ENCODE measurements at places on chromosomes 6 and 20.

GRCh38 chr6:32369660-32370059 lies 2.0 kb downstream of the TSBP1 start:
- no peak for DNase-seq

DNA sequence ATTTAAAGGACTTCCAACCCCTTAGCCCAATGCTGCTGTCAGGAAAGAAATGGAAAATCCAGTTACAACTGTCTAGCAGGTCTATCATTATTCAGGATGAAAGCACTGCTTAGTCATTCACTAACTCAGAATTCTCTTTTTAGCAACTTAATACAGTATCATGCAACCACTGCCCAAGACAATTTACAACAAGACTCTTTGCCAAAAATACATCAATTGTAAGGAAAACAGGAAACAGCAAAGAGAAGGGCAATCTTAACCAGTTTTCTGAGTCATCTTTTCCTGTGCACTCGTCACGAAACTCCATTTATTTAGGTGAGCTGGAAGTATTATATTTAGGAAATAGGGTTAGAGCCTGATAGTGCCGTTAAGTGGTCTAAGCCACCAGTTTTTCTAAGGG lies 1197.7 kb upstream of the CITED2 start:
- no peak for DNase-seq

- DNase-seq = no peak
These were observed 3.7 kb upstream of the MED23 start for GRCh38 chr6:131631625-131632289.

GRCh38 chr20:57270204-57270984 lies 4.0 kb upstream of the BMP7 start:
- peak; percentile 54 for DNase-seq

- no peak for DNase-seq
These were observed 21.3 kb upstream of the PDE10A start for GRCh38 chr6:165684333-165684732.

DNA sequence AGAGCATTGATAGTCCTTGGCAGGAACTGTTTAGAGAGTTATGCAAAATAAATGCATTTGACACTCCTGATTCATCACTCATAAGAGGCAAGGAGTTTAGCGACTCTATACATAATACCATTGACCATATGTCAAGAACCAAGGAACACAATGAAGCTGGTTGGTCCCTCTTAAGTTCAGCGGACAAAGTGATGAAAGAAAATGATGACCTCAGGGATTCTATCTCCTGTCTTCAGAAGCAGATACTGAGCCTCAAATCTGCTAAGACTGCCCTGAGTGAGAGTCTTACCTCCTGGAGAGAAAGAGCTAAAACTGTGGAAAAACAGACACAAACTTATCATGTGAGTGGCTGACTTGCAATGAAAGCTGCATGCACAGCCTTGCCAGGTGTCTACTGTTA lies 9.5 kb upstream of the NKAIN2 start:
- DNase-seq = no peak

- peak; percentile 25 for DNase-seq
These were observed 744 bp downstream of the STAU1 start for GRCh38 chr20:49187330-49187850.

DNA sequence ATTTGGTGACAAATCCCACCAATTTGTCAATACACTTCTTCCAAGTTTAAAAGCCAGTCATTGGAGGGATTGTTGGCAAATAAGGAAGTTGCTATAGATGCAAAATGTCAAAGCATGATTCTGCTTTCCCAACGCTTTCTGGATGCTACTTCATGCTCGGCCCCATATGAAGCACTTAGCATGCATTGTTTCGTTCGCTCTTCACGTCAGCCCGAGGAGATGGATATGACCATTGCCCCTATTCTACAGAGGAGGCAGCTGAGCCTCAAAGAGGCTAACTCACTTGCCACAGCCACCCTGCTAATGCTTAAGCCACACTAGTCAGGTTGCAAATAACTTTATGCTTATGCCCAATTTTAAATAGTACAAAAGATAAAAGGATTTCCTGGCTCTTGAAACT lies 2.8 kb upstream of the NXT1 start:
- no peak for DNase-seq

DNA sequence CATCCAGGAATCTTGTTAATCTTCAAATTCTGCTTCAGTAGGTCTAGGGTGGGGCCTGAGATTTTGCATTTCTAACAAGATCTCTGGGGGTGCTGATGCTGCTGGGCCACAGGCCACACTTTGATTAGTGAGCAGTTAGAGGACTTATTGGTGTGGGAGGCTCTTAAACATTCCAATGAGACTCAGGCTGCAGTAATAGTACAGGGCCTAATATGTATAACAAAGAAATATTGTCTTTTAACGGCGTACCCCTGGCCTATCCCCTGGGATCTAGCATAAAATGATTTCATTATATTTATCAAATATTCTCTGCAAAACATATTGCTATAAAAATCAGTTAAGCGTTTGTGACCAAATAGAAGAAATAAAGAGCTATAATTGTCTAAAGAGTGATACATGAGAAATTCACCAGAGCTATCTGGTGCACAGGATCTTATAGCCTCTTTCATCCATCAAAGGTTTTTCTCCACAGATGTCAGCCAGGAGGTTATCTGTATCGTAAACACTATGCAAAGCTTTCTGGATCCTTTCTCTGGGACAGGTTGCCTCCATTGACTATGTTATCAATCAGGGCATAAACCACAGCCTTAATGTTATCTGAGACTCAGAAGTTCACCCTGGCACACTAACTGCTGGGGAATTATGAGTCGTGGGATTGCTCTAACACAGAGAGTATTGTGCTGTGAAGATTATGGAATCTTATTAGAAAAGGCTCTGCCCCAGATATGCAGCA lies 488.5 kb upstream of the MAP3K7 start:
- peak; percentile 83 for DNase-seq

DNA sequence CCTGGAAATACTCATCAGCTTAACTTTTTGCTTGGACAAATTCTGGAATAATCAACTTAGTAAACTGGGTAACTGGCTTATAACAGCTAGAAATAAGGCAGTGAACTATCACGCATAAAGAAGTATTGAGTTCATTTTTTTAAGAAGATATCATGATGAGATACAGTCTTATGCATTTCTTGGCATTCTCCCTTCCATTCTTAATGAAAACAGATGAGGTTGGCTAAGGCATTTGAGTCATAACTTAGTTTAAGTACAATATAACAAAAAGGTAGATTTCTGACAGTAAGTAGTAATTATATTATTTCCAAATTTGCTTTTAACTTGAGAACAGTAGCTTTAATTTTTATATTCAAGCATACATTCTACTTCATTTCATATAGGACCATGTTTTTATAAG lies 56.1 kb downstream of the SAMD5 start:
- DNase-seq = no peak

GRCh38 chr6:63418741-63419140 lies 99.0 kb upstream of the LGSN start:
- DNase-seq = no peak

DNA sequence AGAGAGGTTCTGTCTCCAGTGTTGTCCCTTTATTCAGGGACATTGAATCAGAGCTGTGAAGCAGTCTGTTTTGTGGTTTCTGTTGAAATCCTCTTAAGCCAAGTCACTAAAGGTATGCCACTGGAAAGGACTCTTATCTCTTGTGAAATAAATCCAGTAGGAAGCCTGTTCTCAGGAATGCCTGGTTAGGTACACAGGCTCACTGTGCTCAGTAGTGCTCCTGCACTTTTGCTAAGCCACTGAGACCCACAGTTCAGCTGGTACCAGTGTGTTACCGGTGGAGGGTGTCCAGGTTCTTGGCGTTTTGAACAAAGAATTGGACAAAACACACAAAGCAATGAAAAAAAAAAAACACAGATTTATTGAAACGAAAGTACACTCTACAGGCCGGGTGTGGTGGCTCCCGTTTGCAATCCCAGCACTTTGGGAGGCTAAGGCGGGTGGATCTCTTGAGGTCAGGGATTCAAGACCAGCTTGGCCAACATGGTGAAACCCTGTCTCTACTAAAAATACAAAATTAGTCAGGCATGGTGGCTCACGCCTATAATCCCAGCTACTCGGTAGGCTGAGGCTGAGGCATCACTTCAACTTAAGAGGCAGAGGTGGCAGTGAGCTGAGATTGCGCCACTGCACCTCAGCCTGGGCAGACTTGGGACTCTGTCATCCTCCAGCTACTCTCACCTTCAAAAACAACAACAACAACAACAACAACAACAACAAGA lies 186.1 kb downstream of the JARID2 start:
- DNase-seq = no peak

DNA sequence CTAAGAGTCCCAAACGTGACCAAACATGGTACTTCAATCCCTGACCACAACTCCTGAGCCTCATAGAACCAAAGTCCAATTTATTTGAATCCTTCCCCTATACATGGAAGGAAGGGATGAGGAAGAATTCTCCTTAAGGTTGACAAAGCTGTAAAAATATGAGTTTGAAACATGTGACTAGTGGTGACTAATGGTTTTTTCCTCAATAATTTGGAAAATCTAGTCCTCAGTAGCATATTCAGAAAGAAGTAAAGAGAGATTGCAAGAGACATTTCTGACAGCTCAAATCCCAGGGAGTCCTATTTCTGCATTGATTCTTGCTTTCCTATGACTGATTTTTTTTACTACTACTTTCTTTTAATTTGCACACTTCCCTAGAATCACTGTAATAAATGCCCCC lies 443.7 kb downstream of the FRK start:
- DNase-seq = no peak

DNA sequence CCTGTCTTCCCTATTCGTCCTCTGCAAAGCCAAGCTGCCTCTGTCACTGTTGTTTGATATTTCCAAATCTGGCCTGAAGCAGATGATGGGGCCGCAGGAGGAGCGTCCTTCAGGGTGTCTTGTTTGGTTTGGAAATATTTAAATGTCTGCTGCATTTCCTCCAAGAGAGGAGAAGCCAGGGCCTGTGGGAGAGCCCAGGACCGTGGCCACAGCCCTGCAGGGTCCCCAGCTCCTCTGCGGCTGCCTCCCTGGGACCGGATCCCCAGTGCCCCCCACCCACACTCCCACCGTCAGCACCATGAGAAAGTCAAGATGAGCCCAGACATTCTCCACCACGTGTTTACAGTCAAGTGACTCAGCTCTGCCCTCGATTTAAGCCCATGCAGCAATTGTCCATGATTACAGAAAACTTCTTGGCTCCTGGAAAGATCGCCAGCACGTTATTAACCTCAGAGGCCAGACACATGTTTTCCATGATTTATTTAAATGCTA lies 18.2 kb downstream of the FOXF2 start:
- no peak for DNase-seq

- DNase-seq = no peak
These were observed 50.9 kb downstream of the MYH7B start for GRCh38 chr20:35006531-35006971.
